Stimulated activated naive B cell treated with anti-CD40 and anti-IgM and Interleukin-4, amounts not matched to agents 10 μg/mL and 1 μg/mL and 100 μg/mL, for 72 hours (primary cell): ENCODE measurements at places on chromosomes 12 and 14.
A peak's percentile ranks its signal among the peaks of the same experiment; 100 is the strongest.

- no peak for DNase-seq
- H3K4me1 ChIP-seq: no peaks in the 10 kb centered on the region
- H3K4me3 ChIP-seq: no peak overlapping the region
- H3K27ac ChIP-seq: no peak overlapping the region
- no peaks in the 10 kb centered on the region for H3K36me3 ChIP-seq
Measured at GRCh38 chr14:93655078-93655750, 133.1 kb downstream of the PRIMA1 start.

DNA sequence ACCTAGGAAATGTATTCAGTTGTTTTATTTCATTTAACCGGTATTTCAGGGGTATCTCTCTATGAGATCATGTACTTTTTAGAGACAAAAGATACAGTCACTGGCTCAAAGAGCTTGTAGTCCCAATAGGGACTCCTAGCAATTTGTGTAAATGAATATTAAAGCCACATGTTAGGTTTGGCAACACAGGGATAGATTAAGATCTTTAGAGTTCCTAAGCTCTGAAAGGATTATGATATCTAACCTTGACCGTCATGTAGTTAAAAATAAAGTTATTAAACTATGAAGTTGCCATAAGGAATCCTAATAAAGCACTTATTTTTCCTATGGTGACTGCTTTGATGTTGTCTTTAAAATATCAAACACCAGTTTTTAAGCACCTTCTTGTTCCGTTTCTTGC, 100.4 kb upstream of the FGD4 start:
- peaks cover 17% of the 10 kb centered on the region for H3K4me1 ChIP-seq
- no peak for DNase-seq
- peak overlapping the region; percentile 67 for H3K27ac ChIP-seq

DNA sequence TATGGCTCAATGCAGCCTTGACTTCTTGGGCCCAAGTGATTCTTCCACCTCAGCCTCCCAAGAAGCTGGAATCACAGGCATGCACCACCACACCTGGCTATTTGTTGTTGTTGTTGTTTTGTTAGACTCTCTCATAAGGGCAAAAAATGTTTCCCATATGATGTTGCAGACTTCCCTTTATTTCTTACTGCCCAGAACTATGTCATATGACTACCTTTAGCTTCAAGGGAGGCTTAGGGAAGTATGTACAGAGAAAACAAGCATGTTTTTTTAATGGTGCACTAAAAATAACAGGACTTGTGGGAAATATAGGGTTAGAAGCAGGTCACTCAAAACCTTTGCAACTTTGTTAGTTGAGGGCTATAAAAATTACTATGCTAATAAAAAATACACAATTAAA, 4.3 kb upstream of the GPR19 start:
- no peaks in the 10 kb centered on the region for H3K36me3 ChIP-seq
- no peak for DNase-seq
- H3K4me1 ChIP-seq: peaks cover 41% of the 10 kb centered on the region
- no peak overlapping the region for H3K27ac ChIP-seq
- no peak overlapping the region for H3K4me3 ChIP-seq

DNA sequence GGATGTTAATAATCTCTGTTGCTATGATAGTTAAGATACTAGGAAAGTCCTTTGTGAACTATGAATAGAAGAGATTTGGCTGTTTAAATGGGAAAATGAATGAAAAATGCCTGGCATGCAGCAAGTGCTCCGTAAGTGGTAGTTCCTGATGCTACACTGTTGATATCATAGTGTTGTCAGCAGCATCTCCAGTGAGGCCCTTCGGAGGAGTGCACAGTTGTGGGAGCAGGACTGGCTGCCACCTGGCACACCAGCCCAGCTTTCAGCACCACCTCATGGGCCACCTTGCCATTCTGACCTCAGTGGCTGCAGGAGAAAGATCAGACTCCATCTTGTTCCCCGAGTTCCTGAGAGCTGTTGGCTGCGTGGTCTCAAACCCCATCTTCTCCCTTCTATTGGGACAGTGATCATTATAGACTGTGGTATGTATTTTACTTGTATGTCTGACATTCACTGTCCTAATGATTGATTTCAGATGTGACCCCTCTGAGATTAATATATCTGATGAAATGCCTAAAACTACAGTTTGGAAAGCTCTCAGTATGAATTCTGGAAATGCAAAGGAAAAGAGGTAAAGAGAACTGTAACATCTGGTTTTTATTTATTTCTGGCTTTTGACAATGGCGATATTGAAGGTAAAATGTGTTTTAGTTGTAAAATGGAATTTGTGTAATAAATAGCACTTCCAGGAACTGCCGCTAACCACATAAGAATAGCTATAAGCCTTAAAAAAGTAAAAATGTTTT, 80.9 kb downstream of the SLC4A8 start:
- H3K4me3 ChIP-seq: no peak overlapping the region
- peaks cover 9% of the 10 kb centered on the region for H3K4me1 ChIP-seq
- DNase-seq: no peak
- H3K27me3 ChIP-seq: no peaks in the 10 kb centered on the region

DNA sequence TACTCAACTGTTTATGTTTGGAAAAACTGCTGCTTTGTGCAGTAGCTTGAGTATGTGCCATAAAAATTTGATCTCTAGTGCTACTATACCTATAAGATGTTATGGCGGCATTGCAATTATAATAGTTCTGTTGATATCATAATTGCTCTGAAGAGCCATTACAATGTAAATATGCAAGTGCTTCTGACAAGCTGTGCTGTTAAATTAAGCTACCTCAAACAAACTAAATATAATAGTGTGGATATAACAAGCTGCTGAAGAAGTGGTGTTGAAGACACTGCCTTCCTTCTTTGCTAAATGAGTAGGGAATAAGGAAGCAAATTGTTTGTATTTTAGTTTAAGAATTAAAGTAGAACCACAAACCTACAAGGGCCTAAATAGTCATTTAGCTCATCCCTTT, 301.0 kb upstream of the MIS18BP1 start:
- no peak overlapping the region for H3K4me3 ChIP-seq
- no peaks in the 10 kb centered on the region for H3K4me1 ChIP-seq
- no peaks in the 10 kb centered on the region for H3K27me3 ChIP-seq
- no peaks in the 10 kb centered on the region for H3K36me3 ChIP-seq
- no peak for DNase-seq

- H3K4me1 ChIP-seq: peaks cover 22% of the 10 kb centered on the region
- DNase-seq: peak; percentile 63
- H3K4me3 ChIP-seq: peak overlapping the region; percentile 34
- H3K27me3 ChIP-seq: no peaks in the 10 kb centered on the region
- peak overlapping the region; percentile 93 for H3K27ac ChIP-seq
Measured at GRCh38 chr14:29857551-29857950, 70.1 kb downstream of the PRKD1 start.

DNA sequence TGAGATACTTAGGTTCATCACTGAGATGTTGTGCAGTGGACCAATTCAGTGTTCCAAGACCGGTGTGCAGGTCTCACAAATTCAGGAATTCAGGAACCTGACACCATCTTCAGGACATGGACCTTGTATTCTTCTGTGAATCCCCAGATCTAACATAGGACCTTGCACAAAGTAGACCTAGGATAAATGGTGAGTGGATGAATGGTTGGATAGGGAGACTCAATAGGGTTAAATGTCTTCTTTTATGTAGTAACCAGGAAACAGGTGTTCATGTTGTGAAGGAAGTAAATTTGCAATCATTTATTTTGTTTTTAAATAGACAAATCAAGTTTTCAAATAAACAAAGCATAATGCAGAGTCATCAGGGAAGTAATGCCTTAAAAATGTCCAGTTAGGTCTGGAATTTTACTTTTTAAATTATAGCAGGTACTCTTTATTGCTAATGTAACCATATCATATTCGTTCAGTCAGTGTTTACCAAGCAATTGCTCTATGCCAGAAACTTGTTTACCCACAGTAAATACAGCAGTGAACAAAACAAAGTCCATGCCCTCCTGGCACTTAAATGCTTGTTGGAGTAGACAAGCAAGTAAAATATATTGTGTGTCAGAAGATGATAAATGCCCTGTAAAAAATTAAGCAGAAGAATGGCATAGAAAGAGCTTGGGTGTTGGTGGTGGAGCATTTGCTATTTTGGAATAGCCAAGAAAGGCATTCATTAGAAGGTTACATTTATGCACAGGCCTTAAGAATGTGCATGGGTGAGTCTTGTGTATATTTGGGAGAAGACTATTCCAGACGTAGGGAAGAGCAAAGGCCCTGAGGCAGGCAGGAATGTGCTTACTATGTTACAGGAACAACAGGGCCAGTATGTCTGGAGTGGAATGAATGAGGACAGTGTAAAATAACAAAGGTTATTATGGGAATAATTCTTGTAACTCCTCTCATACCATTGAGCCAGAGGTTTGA, 26.3 kb downstream of the RXYLT1 start:
- H3K4me3 ChIP-seq: no peak overlapping the region
- H3K36me3 ChIP-seq: peaks cover 19% of the 10 kb centered on the region
- no peaks in the 10 kb centered on the region for H3K4me1 ChIP-seq
- H3K27ac ChIP-seq: no peak overlapping the region
